Colonic mucosa (tissue), 4 donors: ENCODE measurements at places on chromosomes 2 and 18. TPM values are rescaled to one million over a fixed set of nuclear protein-coding genes. Genes with fewer than 3 reads are reported as not detected.

NMUR1 gene
- total RNA-seq: 0.45 TPM

ST8SIA5 gene
- total RNA-seq: 0.32 TPM

- H3K4me1 ChIP-seq: peaks cover 6% of the 10 kb centered on the region
- no peak overlapping the region for H3K4me3 ChIP-seq
- H3K27ac ChIP-seq: peak overlapping the region; percentile 28
- no peaks in the 10 kb centered on the region for H3K36me3 ChIP-seq
- H3K27me3 ChIP-seq: no peaks in the 10 kb centered on the region
Observed at GRCh38 chr2:189557373-189557772, 23.2 kb downstream of the SLC40A1 start.

- H3K4me1 ChIP-seq: no peaks in the 10 kb centered on the region
- H3K27me3 ChIP-seq: no peaks in the 10 kb centered on the region
- H3K36me3 ChIP-seq: no peaks in the 10 kb centered on the region
- H3K27ac ChIP-seq: no peak overlapping the region
Observed at GRCh38 chr2:238093181-238094140, 6.7 kb upstream of the ESPNL start.

- no peak for DNase-seq
- no peaks in the 10 kb centered on the region for H3K27me3 ChIP-seq
- no peaks in the 10 kb centered on the region for H3K4me1 ChIP-seq
- H3K4me3 ChIP-seq: no peak overlapping the region
Observed at GRCh38 chr2:190984595-190984994, 29.4 kb downstream of the STAT1 start.

GRCh38 chr2:163736433-163737189, 803 bp upstream of the FIGN start:
- H3K4me3 ChIP-seq: peak overlapping the region; percentile 43
- peak overlapping the region; percentile 68 for H3K27ac ChIP-seq
- no peaks in the 10 kb centered on the region for H3K4me1 ChIP-seq
- peak; percentile 19 for DNase-seq
- peaks cover 8% of the 10 kb centered on the region for H3K27me3 ChIP-seq

DNA sequence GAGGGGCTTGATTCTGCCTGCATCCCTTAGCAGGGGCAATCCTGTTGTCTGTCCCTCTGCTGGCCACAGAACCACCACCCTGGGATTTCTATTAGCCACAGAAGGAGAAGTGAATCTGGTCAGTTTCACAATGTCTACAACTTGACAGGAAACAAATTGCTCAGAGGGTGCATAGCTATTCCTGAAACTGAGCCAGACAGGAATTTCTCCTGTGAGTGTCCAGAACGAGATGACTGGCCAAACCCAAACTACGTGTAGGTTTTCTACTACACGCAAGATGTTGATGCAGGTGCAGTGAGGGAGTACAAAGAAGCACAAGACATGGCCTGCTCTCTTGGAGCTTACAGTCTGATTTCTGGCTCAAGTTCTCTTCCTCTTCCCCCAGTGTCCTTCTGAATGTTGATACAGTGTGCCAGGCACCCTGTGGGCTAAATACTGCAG, 201.9 kb downstream of the CLIP4 start:
- H3K27ac ChIP-seq: no peak overlapping the region
- no peaks in the 10 kb centered on the region for H3K27me3 ChIP-seq
- H3K4me3 ChIP-seq: no peak overlapping the region
- H3K4me1 ChIP-seq: no peaks in the 10 kb centered on the region
- no peak for DNase-seq
- no peaks in the 10 kb centered on the region for H3K36me3 ChIP-seq

DNA sequence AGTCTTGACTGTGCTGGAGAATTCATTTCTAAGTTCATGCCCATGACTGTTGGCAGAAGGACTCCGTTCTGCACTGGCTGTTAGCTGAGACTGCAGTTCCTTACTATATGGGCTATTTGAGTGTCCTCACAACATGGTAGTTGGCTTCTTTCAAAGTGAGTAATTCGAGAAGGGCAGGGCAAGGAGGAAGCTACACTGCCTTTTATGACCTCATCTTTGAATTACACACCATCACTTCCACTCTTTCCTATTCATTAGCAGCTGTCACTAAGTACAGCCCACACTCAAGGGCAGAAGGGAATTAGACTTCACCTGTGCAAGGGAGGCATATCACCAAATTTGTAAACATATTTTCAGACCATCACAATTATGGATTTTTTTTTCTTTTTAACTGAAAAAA, 55.9 kb upstream of the EPAS1 start:
- H3K27ac ChIP-seq: no peak overlapping the region
- H3K4me1 ChIP-seq: no peaks in the 10 kb centered on the region
- no peaks in the 10 kb centered on the region for H3K36me3 ChIP-seq

DNA sequence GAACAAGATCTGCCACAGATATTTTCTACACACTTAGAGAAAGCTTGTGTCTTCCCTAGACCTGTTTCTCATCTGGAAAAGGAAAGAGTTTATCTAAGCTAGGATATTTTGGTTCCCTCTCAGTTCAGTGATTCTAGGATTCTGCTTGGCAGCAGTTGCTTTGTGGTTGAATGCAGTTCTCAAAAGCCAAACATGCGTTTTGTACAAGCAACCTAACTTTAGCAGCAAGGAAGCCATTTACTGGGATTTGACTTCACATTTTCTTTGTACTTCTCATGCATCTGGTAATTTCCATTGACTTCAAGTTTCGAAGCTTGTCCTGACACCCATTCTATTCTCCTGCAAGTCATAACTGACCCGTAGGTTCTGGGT, 33.3 kb downstream of the VSNL1 start:
- no peak overlapping the region for H3K4me3 ChIP-seq
- DNase-seq: no peak
- H3K27me3 ChIP-seq: no peaks in the 10 kb centered on the region

- no peak overlapping the region for H3K4me3 ChIP-seq
- H3K27ac ChIP-seq: peak overlapping the region; percentile 16
- H3K36me3 ChIP-seq: no peaks in the 10 kb centered on the region
- H3K4me1 ChIP-seq: peaks cover 4% of the 10 kb centered on the region
- DNase-seq: peak; percentile 12
- H3K27me3 ChIP-seq: no peaks in the 10 kb centered on the region
Observed at GRCh38 chr18:3256693-3257626, 5.0 kb upstream of the MYL12B start.

DNA sequence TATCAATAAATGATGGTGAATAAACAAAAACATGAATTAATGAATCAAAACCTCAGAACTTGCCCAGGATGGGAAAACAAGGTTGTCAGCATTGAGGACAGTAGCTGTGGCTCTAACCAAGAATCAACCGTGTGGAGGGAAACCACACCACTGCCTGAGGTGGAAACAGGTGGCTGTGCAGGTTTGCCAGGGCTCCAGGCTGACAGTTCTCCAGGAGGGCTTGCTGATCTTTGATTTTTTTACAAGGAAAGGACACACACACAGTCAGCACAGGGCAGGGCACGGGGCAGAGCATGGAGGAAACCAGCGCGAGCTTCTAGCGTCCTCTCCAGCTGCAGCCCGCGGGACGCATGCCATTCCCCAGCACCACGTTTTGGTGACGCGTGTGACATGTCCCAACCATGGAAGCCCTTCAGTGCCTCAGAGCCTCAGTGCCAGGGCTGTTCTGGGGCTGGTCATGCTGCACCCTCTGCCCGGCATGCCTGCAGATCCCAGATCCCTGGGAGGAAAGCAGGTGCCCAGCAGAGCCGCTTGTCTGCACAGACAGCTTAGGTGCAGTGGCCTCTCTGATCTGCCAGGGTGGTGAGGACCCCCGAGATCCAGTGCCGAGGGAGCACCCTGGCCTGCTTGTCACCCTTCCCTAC, 15.8 kb upstream of the AGXT start:
- H3K4me3 ChIP-seq: no peak overlapping the region
- no peak overlapping the region for H3K27ac ChIP-seq

- H3K4me1 ChIP-seq: no peaks in the 10 kb centered on the region
- H3K4me3 ChIP-seq: no peak overlapping the region
- no peaks in the 10 kb centered on the region for H3K27me3 ChIP-seq
- no peaks in the 10 kb centered on the region for H3K36me3 ChIP-seq
- DNase-seq: no peak
Observed at GRCh38 chr2:184799379-184799778, 201.1 kb downstream of the ZNF804A start.

GRCh38 chr2:123808243-123808642, 216.8 kb upstream of the CNTNAP5 start:
- DNase-seq: no peak
- no peaks in the 10 kb centered on the region for H3K27me3 ChIP-seq
- H3K4me1 ChIP-seq: no peaks in the 10 kb centered on the region
- H3K36me3 ChIP-seq: no peaks in the 10 kb centered on the region
- no peak overlapping the region for H3K4me3 ChIP-seq
